ENCODE measurements at places on chromosomes 4 and X.

DNA sequence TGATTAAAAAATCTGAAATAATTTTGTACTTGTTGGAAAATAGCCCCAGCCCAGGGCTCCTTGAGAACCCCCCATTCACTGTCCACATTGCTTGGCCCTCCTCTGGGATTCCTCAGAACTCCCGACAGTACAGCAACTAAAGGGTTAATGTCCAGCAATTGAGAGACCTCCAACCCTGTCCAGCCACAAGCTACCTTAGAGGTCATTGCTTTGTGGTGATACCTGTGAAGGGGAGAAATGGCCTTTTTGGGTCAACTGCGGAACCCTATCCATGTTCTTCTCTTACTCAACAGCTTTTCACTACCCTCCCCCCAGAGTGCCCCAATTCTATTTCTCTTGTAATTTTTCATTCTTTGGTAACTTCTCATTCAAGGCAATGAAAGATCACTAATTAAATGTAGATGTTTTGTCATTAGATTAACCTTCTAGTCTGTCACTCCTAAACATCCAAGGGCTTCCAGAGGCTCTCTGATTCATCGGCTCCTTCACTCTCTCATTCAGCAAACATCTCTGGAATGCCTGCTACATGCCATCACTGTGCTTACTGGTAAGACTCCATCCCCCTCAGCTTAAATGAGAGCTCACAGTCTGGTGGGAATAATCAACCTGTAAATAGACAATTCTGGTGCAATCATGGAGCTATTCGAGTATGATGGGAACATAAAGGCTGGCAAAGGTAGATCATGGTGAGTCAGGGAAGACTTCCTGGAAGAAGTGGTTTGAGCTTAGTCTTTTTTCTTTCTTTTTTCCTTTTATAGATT is 241.4 kb upstream of the PGRMC2 start:
- DNase-seq: no peak

GRCh38 chr4:136395212-136395722 is 1137.0 kb downstream of the PCDH18 start:
- DNase-seq: no peak

GRCh38 chr4:157270108-157270507 is 49.6 kb downstream of the GRIA2 start:
- DNase-seq: no peak

GRCh38 chrX:39730662-39731329 is 367.0 kb downstream of the BCOR start:
- DNase-seq: peak; percentile 42

DNA sequence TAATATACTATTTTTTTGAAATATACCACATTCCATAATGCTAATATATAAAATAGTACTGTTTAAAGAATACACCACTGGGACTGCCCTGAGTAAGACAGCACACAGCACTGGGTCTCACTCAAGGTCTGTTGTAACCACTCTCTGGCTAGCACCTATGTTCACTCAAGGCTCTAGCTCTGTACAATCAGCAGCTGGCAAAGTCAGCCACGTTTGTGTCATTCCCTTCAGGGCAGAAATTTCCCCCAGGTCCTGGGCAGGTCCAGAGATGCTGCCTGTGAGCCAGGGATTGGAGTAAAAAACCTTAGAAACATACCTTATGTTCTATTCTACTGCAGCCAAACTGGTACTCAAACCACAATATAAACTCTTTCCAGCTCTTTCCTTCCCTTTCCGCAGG is 1160.2 kb upstream of the ADGRL3 start:
- DNase-seq: no peak

DNA sequence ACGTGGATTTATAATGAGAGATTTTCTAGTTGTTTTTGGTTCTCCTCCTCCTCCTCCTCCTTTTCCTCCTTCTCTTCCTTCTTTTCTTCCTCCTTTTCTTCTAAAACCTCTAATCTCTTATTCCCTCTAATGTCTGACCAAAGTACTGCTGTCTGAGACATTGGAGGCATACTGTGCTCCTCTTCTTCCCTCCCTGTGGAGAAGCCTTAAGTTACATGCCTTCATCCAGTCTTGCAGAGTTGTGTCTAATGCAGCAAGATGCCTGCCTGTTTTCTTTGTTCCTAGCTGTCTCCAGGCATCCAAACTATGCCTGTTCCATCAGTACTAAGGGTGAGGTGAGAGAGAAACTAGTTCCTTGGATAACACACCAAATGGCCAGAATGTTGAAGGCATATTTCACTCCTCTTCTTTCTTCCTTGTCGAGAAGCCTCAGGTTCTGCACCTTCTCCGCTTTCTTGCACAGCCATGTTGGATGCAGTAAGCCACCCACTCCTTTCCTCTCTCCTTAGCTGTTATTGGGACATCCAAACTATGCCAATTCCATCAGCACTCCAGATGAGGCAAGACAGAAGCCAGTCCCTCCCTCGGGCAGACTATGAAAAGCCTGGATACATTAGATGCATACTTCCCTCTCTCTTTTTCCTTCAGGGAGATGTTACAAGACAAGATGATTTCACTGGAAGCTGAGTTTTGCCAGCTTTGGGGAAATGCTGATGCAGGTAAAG is 285.7 kb upstream of the TRAM1L1 start:
- DNase-seq: no peak

All from activated CD4-positive, alpha-beta T cell treated with anti-CD3 and anti-CD28 coated beads for 1 hour (primary cell).